Fibroblast of gingiva (primary cell): ENCODE measurements at places on chromosomes 3 and 15.

GRCh38 chr3:189593581-189593980 lies 37.6 kb upstream of the TP63 start:
- peak; percentile 15 for DNase-seq

GRCh38 chr3:14524311-14524711 lies 15.8 kb downstream of the GRIP2 start:
- no peak for DNase-seq

DNA sequence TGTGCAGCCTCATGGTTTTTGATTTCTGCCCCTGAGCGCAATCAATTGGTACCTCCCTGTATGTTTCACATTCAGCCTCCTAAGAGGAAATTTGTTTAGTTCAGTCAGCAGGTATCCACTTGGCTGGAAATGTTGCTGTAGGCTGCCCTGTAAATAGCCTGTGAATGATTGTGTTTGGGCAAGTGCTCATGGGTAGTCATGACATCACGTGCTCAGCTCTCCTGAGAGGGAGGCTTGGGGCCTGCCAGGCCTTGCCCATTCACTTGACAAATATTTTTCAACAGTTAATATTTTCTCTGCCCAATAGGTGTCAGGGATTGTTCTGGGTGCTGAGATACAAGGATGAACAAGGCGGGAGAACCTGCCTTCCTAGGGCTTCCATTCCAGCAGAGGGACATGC lies 13.3 kb downstream of the HRH1 start:
- DNase-seq, result no peak

GRCh38 chr15:74902295-74903075 lies 4.2 kb downstream of the FAM219B start:
- DNase-seq, result no peak

DNA sequence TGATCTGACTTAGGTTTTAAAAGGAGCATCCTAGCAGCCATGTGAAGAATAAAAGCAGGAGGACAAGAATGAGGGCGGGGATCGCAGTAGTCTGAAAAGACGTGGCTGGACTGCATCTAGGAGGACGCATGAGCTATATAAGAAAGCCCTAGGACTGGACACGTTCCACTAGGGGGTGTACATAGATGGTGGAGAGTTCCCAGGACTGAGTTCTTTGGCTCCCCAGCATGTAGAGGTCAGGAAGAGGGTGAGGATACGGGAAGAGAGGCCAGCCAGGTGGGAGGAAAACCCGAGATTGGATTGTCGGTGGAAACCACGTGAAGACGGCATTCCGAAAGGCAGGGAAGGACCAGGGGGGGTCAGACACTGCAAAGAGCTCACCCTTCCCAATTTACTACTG lies 64.2 kb upstream of the CFAP161 start:
- DNase-seq, result no peak

GRCh38 chr3:41088882-41089281 lies 110.4 kb upstream of the CTNNB1 start:
- DNase-seq, result no peak

- DNase-seq, result no peak
These were observed 78.0 kb upstream of the MBNL1 start for GRCh38 chr3:152190636-152191183.
